ENCODE measurements at places on chromosomes 11 and 22.
A peak's percentile ranks its signal among the peaks of the same experiment; 100 is the strongest.

DNA sequence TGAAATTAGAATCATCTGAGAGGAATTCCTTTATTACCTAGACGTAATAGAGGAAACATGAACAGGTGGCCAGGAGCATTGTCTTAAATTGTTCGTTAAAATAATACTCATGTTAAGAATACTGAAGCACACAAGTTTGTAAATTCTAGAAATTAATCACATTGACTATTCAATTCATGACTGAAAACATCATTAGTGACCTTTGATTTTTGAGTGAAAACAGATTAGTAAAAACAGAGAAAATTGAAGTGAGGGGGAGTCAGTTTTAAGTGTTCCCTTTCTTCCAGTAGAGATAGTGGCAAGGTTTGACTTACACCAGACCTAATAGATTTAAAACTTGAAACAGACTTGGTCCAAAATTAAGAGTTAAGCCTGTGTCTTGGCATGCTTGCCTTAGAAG is 1.4 kb downstream of the ZFP91 start:
- no peak for DNase-seq

- DNase-seq = no peak
These were observed 34.6 kb upstream of the GNAZ start for GRCh38 chr22:23035557-23036277.

DNA sequence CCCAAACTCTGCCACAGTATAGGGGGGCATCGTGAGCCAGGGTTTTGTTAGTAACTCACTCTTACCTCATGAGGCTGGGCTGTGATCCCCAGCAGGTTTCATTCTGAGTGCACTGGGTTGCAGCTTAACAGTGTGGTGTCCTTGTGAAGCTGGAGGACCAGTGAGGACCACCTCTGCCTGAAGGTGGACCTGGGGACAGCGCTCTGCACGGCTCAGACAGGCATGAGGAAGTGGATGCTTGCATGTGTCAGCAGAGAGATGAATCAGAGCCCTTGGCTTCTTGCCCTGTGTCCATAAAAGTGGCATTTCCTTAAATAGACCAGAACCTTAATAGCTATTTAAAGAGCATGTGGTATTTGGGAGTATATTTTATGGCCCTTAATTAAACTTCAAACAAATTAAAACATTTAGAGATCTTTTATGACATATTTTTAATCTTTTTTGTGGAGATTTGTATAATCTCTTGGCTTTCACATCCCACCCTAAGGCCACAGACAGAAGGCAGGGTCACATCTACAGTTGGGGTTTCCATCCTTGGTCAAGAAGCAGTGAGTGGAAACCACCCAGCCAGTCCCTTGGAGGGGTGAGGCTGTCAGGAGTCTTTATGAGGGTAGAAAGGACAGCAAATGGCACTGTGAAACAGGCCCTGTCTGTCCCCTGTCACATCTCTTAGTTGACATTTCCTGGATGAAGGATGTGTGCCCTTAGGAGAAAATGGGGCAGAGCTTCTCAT is 24.8 kb upstream of the ADORA2A start:
- DNase-seq = peak; percentile 83

- DNase-seq = no peak
These were observed 119.8 kb upstream of the SORL1-AS1 start for GRCh38 chr11:121572571-121573059.

- DNase-seq = peak; percentile 13
These were observed 541.9 kb upstream of the CCDC90B start for GRCh38 chr11:83827940-83828554.

GRCh38 chr11:87722756-87723565 is 452.3 kb downstream of the RAB38 start:
- DNase-seq = peak; percentile 19

DNA sequence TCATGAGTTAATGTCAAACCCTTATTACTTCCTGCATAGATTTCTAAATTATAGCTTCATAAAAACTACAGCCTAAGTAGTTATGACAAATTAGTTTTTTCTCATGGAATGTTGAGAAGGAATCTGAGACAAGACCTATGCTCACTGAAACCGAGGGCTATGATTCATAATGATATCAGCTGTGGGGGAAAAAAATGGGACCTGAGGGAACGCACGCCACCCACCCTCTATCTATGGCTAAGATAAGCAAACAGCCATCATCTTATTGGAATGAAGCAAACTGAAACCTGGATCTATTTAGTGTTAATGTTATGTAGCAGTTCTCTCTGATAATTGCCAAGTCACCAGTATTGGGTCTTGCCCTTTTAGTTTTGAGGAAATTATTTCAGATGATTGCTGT is 906.9 kb upstream of the RAG2 start:
- peak; percentile 44 for DNase-seq
